Tibial nerve (tissue), 4 donors: ENCODE measurements at places on chromosomes 11 and 22. TPM values are rescaled to one million over a fixed set of nuclear protein-coding genes. Genes with fewer than 3 reads are reported as not detected.

Gene AIFM3
- 1.7 TPM for total RNA-seq

Gene IL17REL
- not detected for total RNA-seq

Gene RAG1
- total RNA-seq = 0.22 TPM

Gene RAPSN
- total RNA-seq = 2.7 TPM

Gene CDC45
- total RNA-seq = 0.98 TPM
